ENCODE measurements at places on chromosomes 7 and 10.

- no peak for DNase-seq
Observed at GRCh38 chr10:42954766-42955492, 121.9 kb upstream of the RET start.

DNA sequence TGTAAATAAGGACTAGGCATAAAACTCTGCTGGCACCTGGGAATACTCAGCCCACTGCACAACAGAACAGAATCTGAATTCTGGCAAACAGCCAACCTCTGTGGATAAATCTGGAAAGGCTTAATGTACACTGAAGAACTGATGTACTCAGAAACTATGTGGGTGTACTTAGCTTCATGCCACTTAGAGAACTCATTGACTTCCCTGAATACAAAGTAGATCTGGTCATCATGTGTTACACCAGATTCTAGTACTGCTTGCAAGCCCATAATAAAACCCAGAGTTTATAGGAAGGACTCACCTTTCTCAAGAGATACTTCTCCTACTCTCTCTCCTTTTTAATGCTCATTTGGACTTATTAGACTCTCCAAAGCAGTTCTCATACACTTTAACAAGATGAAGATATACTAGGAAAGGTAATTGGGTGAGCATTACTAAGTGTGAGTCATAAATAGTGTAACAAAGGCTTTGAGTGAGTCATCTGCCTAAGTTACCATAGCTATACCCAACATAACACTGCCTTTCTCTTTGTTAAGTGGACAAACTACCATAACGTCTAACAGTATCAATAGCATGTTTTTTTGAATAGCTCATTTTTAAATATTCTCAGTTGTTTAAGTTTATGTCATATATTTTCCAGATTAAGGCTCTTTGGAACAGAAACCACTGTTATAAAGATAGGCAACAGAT, 309.1 kb downstream of the MDFIC start:
- peak; percentile 77 for DNase-seq

- peak; percentile 17 for DNase-seq
Observed at GRCh38 chr7:117816727-117817126, 56.5 kb downstream of the CTTNBP2 start.

DNA sequence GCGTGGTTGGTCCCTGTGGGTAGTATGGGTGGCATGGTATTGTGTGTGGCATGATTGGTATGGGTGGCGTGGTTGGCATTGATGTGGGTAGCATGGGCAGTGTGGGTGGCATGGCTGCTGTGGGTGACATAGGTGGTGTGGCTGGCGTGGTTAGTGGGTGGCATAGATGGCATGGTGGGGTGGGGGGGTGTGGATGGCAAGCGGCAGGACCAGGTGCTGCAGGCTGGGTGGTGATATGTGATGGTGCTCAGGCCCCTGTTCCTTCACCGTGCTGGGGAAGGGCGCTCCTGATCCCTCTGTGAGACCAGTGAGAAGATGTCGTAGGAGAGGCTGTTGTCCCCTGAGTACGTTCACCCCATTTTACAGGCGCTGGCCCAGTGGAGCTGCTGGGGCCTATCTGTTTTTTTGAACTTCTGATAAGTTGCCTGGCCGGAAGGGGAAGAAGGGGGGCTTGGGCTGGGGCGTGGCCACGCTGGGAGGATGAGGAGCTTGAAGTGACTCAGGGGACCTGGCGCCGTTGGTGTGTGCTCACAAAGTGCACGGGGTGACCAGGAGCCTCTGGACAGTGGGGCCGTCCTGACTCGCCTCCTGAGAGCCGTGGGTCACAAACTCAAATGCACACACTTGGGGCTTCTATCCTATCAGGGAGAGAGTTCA, 17.5 kb downstream of the INPP5A start:
- no peak for DNase-seq

DNA sequence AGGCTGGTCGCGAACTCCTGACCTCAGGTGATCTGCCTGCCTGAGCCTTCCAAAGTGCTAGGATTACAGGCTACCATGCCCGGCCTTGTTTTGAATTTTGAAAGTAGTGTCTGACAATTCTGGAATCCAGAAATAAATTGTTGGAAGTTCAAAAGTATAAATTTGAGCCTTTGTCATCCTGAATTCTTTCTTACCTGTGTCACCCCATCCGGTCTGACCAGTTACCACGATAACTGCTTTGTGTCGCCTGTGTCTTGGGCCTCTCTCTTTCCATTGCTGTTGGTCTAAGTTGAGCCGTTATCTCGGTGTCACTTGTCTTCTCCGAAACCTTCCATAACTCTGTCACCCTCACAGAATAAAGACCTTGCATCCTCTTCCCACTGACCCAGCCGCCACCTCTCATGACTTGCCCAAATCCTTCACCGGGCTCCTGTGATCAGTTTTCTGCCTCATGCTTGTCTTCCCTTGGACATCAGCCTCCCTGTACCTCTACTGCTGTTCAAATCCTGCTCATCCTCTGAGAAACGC, 18.6 kb downstream of the CUL1 start:
- DNase-seq, result no peak

GRCh38 chr7:28761505-28761904, 196.6 kb downstream of the TRIL start:
- peak; percentile 29 for DNase-seq

All from EL (cell line).